ENCODE measurements at places on chromosomes 4 and X.
A peak's percentile ranks its signal among the peaks of the same experiment; 100 is the strongest.

DNA sequence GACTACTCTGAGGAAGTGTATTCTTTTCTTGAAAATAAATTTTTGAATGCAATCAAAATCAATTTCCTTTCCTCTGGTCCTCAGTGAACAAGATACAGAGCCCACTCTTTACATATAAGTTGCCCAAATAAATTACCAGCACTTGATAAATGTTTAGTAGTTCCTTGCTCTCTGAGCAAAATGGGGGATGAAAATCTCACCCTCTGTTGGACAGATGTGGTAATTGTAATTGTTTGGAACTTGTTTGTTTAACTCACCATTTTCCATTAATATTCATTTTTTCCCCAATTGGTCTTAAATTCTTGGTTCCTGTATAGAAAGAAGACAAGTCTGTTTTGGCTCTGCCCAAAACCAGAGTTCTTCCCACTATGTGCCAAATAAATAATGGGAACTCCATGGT is 146.3 kb downstream of the LDB2 start:
- DNase-seq, result no peak

- no peak for DNase-seq
Measured at GRCh38 chr4:79827283-79827682, 245.7 kb downstream of the ANTXR2 start.

GRCh38 chrX:154484255-154485149 is 1.9 kb downstream of the UBL4A start:
- no peak for DNase-seq

- no peak for DNase-seq
Measured at GRCh38 chrX:110026099-110026844, 23.4 kb downstream of the TMEM164 start.

DNA sequence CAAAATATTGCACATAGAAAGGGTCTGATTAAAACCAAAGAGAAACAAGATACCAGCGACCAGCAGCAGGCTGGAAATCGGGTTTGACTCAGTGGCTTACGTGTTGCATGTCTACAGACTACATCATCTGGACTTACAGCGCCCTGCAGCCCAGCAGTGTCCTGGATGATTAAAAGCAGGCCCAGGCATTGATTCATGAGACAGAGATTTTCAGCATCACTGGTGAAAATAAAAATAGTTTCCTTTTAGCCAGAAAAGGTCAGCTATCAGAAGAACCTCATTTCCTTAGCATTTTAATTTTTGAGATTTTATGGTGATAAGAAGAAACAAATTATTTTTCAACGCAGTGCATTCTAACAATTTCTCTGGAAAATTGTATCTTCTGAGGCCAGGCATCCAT is 190.6 kb downstream of the PTTG2 start:
- no peak for DNase-seq

DNA sequence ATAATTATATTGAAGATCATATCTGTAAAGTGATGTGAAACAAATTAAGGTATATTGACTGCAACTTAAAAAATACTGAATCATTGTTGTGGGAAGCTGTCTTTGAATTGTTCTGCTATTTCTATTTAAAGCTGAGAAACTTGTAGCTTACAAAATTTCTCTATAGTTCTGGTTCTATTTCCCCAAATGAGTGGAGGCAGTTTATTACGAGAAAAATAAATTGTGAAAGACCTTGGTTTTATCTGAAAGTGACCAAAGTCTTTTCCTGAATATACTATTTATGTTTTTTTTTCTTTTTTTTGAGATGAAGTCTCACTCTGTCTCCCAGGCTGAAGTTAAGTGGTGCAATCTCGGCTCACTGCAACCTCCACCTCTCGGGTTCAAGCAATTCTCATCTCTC is 165.4 kb downstream of the SH3BGRL start:
- no peak for DNase-seq

DNA sequence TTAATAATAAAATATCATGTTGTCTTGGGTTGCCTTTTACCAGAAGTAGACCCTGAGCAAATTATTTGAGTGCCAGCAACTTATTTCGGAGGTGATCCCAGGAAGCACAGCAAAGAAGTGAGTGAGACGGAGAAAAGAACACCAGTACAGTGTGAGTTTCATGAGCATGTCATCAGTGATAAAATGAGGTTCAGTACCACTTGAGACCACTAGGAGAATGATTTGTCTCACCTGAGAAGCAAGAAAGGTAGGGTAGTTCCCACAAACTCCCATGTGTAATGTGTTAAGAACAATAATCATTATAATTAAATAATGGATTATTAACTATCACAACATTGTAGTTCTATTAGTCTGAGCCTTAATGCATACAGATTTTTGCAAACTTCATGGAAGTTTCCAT is 112.8 kb upstream of the DMD start:
- DNase-seq, result no peak

DNA sequence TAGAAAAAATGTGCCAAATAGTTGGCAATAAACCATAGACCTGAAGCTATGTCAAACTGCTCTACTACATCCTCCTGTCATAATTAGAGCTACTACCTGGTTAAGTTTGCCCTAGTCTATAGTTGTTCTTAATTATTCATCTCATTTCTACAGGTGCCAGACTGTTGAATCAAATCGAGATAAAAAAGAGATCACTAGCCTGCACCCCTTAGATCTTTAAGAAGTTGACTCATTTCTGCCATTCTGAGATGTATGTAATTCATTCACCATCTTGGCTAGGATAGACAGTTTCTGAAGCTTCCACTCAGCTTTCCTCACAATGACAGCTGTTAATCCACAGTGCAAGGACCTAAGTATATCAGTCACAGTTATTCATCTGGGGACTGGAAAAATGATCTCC is 452.1 kb upstream of the BOD1L1 start:
- DNase-seq, result no peak

DNA sequence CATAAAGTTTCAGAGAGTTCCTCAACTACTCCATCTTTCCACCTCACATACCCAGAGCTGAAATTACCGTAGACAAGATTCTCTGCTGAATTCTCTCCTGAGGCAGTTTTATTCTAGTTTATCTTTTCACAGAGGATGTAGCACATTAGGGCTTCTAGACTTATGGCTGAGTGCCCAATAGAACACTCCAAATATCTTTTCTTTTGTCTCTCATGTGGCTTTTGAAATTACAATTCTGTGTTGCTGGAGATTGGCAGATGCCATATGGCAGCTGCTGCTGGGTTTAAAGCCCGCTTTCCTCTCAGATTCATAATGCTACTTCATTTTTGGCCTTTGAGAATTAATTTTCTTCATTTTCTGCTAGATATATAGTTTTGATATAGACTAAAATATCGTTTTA is 107.6 kb upstream of the BANK1 start:
- DNase-seq, result no peak

DNA sequence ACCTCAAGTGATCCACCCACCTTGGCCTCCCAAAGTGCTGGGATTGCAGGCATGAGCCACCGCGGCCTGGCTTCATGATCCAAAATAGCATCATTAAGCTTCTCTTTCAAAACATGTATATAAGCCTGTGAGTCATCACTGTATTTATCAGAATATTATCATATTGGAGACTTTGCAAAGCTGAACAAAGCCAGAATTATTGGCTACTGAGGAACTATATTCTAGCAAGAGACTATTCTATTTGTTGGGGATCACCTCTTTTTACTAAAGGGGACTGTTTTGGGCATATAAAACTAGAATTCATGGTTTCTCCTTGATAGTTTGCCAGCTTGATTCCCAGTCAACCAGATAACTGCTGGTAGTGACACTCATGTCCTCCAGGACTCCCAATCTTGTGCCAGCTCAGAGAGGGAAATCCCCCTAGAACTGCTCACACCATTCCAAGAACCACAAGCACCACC is 40.1 kb downstream of the TET2 start:
- no peak for DNase-seq

DNA sequence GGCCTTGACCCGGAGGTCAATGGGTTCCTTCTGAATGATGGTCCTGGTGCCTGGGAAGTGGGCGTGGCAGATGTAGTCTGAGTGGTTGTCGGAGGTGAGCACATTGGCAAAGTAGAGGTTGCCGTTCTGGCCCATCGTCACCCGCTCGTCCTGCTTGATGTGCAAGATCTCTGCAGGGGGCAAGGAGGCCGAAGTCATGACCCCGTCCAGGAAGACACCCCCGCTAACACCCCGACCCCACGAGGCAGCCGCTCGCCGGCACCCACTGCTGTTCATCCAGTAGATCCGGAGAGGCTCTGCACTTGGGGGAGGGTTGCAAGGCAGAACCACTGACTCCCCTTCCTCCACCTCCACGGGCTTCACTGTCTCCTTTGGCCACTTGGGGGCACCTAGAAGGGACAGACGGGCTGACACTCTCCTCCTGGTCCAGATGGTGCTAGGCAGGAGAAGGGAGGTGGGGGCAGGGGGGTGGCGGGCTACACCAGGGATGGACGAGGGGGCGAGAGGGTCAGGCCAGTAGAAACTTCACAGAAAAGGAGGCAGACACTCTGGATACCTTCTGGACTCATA is 15.1 kb downstream of the L1CAM start:
- DNase-seq, result no peak

DNA sequence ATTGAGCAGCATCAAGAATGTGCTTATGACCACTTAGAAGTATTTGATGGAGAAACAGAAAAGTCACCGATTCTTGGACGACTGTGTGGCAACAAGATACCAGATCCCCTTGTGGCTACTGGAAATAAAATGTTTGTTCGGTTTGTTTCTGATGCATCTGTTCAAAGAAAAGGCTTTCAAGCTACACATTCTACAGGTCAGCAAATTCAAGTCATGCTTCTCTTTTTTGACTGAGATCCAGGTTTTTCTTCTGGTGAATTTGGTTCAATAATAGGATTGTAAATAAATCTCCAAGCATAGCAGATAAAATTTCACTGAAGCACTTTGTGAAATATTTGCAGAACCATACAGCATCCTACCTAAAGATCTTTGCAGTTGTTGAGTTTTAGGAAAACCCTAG is 218.1 kb downstream of the TLL1 start:
- DNase-seq, result no peak

- DNase-seq, result no peak
Measured at GRCh38 chr4:183029365-183029764, 69.7 kb upstream of the WWC2 start.

- no peak for DNase-seq
Measured at GRCh38 chr4:86901864-86902263, 9.6 kb upstream of the C4orf36 start.

- no peak for DNase-seq
Measured at GRCh38 chrX:30865612-30866011, 23.4 kb downstream of the TAB3 start.

DNA sequence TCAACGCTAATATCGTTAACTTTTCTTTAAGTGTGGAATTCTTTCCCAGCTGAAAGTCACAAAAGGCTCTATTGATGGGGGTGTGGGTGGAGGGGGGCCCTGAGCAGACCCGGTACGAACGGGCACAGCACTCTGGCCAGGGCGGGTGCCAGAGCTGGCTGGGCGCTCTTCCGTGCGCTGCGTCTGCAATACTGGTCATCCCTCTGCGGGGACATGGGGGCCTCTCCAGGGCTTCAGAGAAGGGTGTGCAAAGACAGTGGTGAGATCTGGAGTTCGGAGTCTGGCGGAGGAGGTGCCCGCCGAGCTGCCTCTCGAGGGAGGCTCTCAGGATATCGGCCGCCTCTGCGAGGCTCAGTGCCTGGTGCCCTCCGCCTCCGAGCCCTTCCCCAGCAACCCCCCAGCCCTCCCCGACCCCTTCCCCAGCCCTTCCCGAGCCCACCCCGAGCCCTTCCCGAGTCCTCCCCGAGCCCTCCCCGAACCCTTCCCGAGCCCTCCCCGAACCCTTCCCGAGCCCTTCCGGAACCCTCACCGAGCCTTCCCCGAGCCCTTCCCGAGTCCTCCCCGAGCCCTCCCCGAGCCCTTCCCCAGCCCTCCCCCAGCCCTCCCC is 34.3 kb downstream of the FGFRL1 start:
- no peak for DNase-seq

GRCh38 chr4:52751487-52751911 is 274 bp upstream of the ERVMER34-1 start:
- no peak for DNase-seq

DNA sequence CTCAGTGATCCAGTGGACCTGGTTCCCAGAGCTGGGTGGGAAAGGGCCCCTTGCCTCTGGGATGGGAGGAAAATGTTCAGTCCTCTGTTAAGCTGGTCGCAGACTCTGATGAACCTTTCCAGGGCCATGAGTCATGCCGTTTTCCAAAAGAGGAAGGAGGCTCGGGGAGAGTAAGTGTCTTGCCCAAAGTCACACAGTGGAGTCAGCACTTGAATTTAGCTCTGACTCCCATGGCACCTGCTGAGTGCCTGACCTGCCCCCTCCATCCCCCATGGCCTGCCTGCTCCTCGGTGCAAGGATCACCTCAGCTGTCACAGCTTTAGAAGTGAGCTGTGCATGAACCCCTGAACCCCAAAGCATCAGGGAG is 14.0 kb upstream of the KIAA0232 start:
- DNase-seq, result no peak

DNA sequence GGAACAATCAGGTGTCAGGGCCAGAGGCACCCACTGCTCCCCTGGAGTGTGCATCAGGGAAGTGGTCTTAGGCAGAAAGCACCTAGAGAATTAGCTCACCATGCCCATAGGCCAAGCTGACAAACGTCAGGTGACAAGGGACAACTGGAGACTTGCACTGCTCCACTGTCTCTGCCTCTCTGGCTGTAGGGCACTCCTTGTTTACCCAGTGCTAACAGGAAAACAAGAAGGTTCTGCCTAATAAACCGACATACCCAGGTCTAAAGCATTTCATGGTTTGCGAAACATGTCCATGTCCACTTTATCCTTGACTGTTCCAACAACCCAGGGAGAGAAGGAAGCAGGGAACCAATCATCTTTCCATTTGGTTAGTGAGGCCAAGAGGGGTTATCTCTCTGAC is 92.5 kb upstream of the MAMLD1 start:
- no peak for DNase-seq

GRCh38 chrX:46912098-46912602 is at the start of gene JADE3:
TSS of gene JADE3 (plus strand) at chrX:46912421. CDS start at chrX:46984895, 72,474 bp downstream.
- DNase-seq, result peak; percentile 28
